PC-3 (cell line): ENCODE measurements at places on chromosomes 2 and 18. TPM values are rescaled to one million over a fixed set of nuclear protein-coding genes. Genes with fewer than 3 reads are reported as not detected.

CPS1 gene
- 17.7 and 17.9 TPM in 2 replicates for total RNA-seq

LGALSL gene
- total RNA-seq = 12.1 and 16.0 TPM in 2 replicates

CCDC85A gene
- 1.1 and 2.0 TPM in 2 replicates for total RNA-seq

CYP1B1 gene
- total RNA-seq = 37.2 and 50.0 TPM in 2 replicates
